ENCODE measurements at places on chromosomes 16 and 17.

DNA sequence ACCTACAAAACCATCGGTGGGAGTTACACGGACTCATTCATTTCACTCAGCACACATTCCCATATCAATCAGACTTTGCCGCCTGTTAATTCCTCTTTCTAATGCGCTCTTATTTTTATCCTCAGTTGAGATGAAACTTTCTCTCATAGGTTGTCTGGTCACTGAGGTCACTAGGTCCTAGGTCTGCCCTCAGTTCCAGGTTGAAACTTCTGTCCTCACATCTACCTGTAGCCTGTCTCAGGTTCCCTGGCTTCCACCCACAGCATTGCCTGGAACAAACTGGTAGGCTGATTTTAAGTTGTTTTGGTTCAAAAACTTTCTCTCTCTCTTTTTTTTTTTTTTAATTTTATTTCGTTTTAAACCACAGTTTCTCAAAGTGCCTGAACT, 119.7 kb downstream of the MAP2K6 start:
- DNase-seq, result no peak

GRCh38 chr17:50352072-50352692, 6.3 kb downstream of the XYLT2 start:
- DNase-seq, result peak; percentile 3

DNA sequence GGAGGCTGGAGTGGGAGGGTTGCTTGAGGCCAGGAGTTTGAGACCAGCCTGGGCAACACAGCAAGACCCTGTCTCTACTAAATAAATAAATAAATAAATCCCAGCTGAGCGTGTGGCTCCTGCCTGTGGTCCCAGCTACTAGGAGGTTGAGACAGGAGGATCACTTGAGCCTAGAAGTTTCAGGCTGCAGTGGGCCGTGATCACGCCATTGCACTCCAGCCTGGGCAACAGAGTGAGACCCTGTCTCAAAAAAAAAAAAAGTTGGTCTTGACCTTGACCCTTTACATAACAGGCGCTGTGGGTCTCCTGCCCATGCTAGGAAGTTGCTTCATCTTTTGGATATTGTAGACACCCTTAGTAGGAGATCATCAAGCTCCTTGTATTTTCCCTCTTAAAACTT, 11.4 kb downstream of the ACSF2 start:
- no peak for DNase-seq

- no peak for DNase-seq
Observed at GRCh38 chr17:48627623-48628521, 1.7 kb upstream of the HOXB9 start.

DNA sequence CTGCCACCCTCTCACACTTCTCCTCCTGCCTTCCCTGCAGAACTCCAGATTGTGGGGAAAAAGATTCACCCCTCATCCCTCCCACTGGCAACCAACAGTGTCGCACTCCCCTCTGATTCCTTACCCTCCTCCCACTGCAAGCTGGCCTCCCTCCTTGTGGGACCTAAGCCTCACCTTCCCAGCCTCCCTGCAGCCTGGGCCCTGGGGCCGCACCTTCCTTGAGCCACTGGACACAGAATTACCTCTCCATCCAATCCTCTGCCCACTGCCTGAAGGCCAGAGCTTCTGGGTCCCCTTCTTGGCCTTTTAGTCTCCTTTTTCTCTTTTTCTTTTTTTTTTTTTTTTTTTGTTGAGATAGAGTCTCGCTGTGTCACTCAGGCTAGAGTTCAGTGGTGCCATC, 33.9 kb downstream of the NGFR start:
- DNase-seq, result no peak

GRCh38 chr17:19290066-19290705, 53.0 kb downstream of the EPN2 start:
- DNase-seq, result no peak

- peak; percentile 92 for DNase-seq
Observed at GRCh38 chr17:17694169-17695081, 13.2 kb downstream of the RAI1 start.

GRCh38 chr16:67733734-67734470, 14.8 kb upstream of the GFOD2 start:
- no peak for DNase-seq

DNA sequence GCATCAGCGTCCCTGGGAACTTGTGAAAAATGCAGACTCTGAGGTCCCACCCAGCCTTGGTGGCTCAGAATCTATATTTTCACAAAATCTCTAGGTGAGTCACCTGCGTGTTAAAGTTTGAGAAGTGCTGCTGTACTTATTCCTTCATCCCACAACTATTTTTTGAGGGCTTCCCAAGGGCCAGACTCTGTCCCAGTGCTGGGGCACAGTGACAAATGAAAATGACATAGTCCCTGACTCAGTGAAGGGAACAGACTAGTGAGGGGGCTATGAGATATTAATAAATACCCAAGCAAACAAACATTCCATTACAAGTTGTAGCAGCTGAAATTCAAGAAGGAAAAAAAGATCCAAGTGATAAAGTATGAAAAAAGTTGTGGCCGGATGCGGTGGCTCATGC, 9.9 kb upstream of the EMP2 start:
- no peak for DNase-seq

GRCh38 chr17:49287481-49287880, 56.9 kb upstream of the PHOSPHO1 start:
- no peak for DNase-seq

DNA sequence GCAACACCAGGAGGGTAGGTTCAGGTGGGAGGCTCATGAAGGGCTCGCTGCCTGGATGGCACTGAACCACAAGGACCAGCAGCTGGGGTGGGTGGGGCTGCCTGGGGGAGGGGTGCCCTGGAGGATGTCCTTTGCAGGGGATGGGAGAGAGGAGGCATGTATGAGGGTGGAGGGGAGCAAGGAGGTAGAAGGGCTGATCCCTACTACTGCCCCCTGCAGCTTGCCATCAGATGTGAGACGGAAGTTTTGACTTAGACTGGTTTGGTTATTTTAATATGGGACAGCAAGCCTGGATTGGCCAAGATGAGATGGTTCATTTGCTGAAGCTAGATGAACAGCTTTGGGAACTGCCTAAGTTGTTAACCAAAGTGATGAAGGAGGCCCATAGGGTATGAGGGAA, 115.9 kb downstream of the SEC14L1 start:
- DNase-seq, result no peak

GRCh38 chr17:29214215-29215146, 32.2 kb upstream of the CRYBA1 start:
- DNase-seq, result no peak

- DNase-seq, result peak; percentile 64
Observed at GRCh38 chr17:67959510-67959909, 36.8 kb downstream of the C17orf58 start.

GRCh38 chr17:27415120-27415795, 41.0 kb upstream of the KSR1 start:
- no peak for DNase-seq

DNA sequence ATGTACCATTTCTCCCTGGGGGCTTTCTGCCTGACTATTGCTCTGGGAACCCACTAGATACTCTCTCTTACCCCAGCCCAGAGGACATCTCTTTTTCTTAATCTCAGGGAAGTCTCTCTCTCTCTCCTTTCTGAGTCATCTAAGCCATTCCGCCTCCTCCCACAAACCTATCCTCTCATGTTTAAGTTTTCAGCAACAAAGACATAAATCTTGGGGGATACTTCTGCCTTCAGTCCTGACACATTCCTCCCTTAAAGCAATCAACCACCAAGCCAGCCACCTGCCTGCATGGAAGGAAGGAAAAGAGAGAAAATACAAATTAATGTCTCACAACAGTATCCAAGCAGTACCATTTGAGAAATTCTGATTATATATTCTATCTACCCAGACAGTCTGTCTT, 128.8 kb downstream of the HS3ST2 start:
- no peak for DNase-seq

- no peak for DNase-seq
Observed at GRCh38 chr17:56880133-56880532, 33.7 kb downstream of the TRIM25 start.

- no peak for DNase-seq
Observed at GRCh38 chr17:59299400-59300092, 31.9 kb upstream of the YPEL2 start.

DNA sequence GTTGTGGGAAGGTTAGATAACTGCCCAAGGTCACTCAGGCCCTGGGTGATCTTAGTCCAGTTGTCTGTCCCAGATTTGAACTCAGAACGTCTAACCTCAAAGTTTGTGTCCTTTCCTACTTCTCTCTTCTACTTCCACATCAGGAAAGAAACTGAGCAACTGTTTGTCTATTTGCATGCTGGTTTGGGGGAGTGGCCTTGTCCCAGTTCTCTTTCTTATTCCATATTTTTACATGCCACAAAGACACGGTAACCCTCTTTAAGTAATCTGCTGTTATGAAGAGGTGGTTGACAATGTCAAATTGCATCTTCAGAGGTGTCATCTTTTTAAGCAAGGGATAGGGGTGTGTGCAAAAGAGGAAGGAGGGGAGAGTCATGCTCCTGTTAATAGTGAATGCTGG, 432.5 kb downstream of the HS3ST3B1 start:
- DNase-seq, result no peak

Measured in hepatocyte (in vitro differentiated cells).